ENCODE measurements at places on chromosomes 7 and 10.
A peak's percentile ranks its signal among the peaks of the same experiment; 100 is the strongest.

GRCh38 chr7:130939321-130940095 lies 205.5 kb upstream of the KLF14 start:
- H3K27ac ChIP-seq = no peak overlapping the region
- DNase-seq = no peak
- peaks cover 5% of the 10 kb centered on the region for H3K36me3 ChIP-seq
- no peak overlapping the region for H3K4me3 ChIP-seq

DNA sequence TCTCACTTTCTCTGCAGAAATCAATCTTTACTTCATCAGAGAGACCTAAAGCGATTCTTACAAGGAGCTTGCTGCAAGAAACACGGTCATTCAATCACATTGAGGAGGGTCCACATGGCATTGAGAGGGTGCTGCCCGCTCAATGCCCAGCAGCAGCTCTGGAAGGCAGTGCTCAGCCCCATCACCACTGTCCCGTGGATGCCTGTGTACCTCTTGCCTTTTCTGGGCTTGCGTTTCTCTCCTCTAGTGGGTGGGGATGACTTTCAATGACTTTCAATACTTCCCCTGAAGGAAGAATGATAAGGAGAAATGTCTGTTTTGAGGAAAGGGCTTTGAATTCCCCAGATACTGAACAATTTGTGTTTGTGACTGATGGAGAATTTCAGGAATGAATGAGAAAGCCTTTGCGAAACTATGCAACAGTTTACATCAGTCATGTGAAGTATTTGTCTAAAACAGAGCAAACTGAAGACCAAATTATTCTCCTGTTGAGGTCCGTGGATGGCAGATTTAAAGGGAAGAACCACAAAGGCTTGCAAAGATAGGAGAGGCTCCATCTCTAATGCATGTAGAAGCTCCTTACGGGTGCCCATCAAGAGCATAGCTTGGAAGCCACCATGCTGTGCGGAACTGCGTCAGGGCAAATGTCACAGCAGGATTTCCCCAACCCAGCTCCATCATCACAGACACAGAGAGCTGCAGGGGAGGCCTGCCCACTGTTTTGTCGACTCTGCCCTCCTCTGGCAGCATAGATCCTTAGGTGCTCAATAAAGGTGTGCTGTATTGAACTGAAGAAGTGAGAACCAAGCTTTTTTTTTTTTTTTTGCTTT lies 6.6 kb upstream of the ZNF22 start:
- no peaks in the 10 kb centered on the region for H3K27me3 ChIP-seq
- DNase-seq = peak; percentile 37
- H3K27ac ChIP-seq = peak overlapping the region; percentile 1
- H3K4me1 ChIP-seq = peaks cover 21% of the 10 kb centered on the region
- H3K4me3 ChIP-seq = no peak overlapping the region

- H3K36me3 ChIP-seq = no peaks in the 10 kb centered on the region
- peak within 1 kb of the TSS; percentile 95 for H3K4me3 ChIP-seq
- no peaks in the 10 kb centered on the region for H3K27me3 ChIP-seq
- H3K4me1 ChIP-seq = peaks cover 13% of the 10 kb centered on the region
Observed at GRCh38 chr10:43138021-43138756, at the start of gene CSGALNACT2. Gene CSGALNACT2, plus strand, starts transcription at chr10:43138445. Its CDS starts 16,705 bp downstream, at chr10:43155150.

- no peak for DNase-seq
- H3K27me3 ChIP-seq = no peaks in the 10 kb centered on the region
- peaks cover 26% of the 10 kb centered on the region for H3K36me3 ChIP-seq
Observed at GRCh38 chr10:517872-518475, 171.5 kb downstream of the DIP2C start.

- H3K4me3 ChIP-seq = no peak overlapping the region
- H3K27me3 ChIP-seq = no peaks in the 10 kb centered on the region
- H3K36me3 ChIP-seq = no peaks in the 10 kb centered on the region
Observed at GRCh38 chr7:39045231-39045630, 67.5 kb downstream of the POU6F2 start.

- no peak overlapping the region for H3K27ac ChIP-seq
- DNase-seq = peak; percentile 34
- H3K27me3 ChIP-seq = no peaks in the 10 kb centered on the region
Observed at GRCh38 chr7:140035400-140036223, 27.1 kb downstream of the PARP12 start.

DNA sequence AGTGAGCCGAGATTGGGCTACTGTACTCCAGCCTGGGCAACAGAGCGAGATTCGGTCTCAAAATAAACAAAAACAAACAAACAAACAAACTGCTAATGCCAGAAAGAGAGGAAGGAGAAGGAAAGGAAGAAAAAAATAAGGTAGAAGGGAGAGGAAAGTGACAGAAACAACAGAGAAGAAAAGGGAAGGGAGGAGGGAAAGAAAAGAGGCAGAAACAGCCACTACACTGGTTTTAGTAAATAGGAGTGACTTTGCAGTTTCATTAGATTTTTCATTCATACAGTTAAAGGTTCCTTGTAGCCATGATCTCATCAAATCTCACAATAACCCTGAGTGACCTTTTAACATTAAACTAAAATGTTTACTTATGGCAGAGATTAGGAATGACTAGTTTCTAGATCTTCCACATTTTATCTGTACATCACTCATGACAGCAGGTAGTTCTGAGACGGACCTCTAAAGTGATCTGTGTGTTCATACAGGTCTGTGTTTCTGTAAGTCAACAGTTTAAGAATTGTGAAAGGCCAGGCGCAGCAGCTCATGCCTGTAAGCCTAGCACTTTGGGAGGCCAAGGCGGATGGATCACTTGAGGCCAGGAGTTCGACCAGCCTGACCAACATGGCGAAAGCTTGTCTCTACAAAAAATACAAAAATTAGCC lies 191.3 kb upstream of the KLF14 start:
- no peak overlapping the region for H3K4me3 ChIP-seq
- no peak overlapping the region for H3K27ac ChIP-seq
- H3K27me3 ChIP-seq = no peaks in the 10 kb centered on the region

- no peaks in the 10 kb centered on the region for H3K36me3 ChIP-seq
- H3K4me1 ChIP-seq = no peaks in the 10 kb centered on the region
- H3K27me3 ChIP-seq = no peaks in the 10 kb centered on the region
- no peak for DNase-seq
- no peak overlapping the region for H3K27ac ChIP-seq
Observed at GRCh38 chr10:55820071-55820470, 541.0 kb downstream of the ZWINT start.

- H3K4me1 ChIP-seq = no peaks in the 10 kb centered on the region
- no peaks in the 10 kb centered on the region for H3K27me3 ChIP-seq
- no peaks in the 10 kb centered on the region for H3K36me3 ChIP-seq
- no peak overlapping the region for H3K4me3 ChIP-seq
- peak; percentile 67 for DNase-seq
- H3K27ac ChIP-seq = no peak overlapping the region
Observed at GRCh38 chr10:98916526-98917125, 319.0 kb downstream of the HPSE2 start.

- no peaks in the 10 kb centered on the region for H3K27me3 ChIP-seq
- peak; percentile 68 for DNase-seq
- H3K4me3 ChIP-seq = peak overlapping the region; percentile 69
- no peaks in the 10 kb centered on the region for H3K4me1 ChIP-seq
- no peak overlapping the region for H3K27ac ChIP-seq
Observed at GRCh38 chr10:61397175-61397986, 55.8 kb downstream of the TMEM26 start.

Data from mesenchymal stem cell (in vitro differentiated cells and primary cell).